Peyer's patch (tissue), 4 donors: ENCODE measurements at places on chromosomes 6 and 20. TPM values are rescaled to one million over a fixed set of nuclear protein-coding genes. Genes with fewer than 3 reads are reported as not detected.

XKR7 gene
- not detected for total RNA-seq

- DNase-seq: no peak
These were observed at the start of gene BTN1A1 for GRCh38 chr6:26500102-26500501. TSS of gene BTN1A1 (plus strand) at chr6:26500303. CDS start at chr6:26501287, 984 bp downstream.

DNA sequence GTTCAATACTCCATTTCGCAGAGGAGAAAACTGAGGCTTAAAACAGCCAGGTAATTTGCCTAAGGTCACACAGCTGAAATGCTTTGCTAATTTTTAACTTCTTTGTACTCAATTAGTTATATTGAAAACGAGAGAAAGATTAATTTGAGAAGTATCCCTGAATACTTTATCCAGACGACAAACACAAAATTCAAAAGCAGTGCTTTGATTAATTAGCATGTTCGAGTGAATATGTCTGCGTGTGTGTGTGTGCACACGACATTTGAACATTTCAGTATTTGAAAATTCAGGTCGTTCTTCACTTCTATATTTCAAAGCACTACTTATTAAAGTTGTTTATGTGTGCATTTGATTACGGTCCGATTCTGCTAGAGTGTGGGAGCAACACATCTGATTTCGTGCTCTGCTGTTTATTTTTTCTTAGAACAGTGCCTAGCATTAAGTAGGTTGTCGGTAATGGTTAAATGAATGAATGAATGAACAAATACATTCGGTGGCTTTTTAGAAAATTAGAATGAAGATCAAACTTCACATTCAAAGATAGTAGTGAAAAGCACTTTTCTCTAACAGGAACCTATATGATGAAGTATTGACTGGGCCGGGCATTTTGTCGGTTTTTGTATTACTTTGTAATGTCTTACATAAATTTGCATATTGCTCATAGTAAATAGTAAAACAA is 36.9 kb upstream of the SYNCRIP start:
- no peak for DNase-seq

- DNase-seq: no peak
These were observed 290.2 kb downstream of the UTRN start for GRCh38 chr6:144575327-144575726.

- DNase-seq: no peak
These were observed 766 bp upstream of the NUS1 start for GRCh38 chr6:117674503-117674902.
